ENCODE measurements at places on chromosomes 6 and 20.

GRCh38 chr20:44193801-44194200 lies 6.8 kb upstream of the JPH2 start:
- DNase-seq, result no peak

DNA sequence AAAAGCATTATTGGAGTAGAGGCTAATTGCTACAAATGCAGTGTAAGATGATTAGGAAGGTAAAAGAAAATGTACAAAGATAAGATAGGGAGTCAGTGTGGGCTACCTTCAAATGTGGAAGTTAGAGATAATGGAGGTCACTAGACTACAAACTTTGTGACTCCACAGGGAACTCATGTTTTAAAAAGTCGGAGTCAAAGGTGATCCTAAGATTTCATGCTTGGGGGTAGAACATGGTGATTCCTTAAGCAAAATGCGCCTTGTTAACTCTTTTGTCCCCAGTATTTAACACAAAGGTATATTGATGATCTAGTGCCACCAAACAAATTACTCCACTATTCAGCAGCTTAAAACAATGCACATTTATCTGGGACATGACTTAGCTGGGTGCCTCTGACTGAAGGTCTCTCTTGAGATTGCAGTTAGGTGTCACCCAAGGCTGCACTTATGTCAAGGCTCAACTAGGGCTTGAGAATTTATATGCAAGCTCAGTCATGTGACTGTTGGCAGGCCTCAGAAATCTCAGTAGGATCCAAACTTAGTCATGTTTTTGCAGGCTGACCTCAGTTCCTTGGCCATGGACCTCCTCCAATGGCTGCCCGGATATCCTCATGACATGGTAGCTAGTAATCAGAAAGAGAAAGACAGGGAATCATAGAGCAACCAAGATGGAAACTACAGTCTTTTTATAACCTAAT lies 11.4 kb upstream of the SNX9 start:
- no peak for DNase-seq

GRCh38 chr6:38261626-38262025 lies 378.1 kb downstream of the BTBD9 start:
- DNase-seq, result no peak

GRCh38 chr6:24340998-24341938 lies 16.6 kb downstream of the DCDC2 start:
- DNase-seq, result no peak

DNA sequence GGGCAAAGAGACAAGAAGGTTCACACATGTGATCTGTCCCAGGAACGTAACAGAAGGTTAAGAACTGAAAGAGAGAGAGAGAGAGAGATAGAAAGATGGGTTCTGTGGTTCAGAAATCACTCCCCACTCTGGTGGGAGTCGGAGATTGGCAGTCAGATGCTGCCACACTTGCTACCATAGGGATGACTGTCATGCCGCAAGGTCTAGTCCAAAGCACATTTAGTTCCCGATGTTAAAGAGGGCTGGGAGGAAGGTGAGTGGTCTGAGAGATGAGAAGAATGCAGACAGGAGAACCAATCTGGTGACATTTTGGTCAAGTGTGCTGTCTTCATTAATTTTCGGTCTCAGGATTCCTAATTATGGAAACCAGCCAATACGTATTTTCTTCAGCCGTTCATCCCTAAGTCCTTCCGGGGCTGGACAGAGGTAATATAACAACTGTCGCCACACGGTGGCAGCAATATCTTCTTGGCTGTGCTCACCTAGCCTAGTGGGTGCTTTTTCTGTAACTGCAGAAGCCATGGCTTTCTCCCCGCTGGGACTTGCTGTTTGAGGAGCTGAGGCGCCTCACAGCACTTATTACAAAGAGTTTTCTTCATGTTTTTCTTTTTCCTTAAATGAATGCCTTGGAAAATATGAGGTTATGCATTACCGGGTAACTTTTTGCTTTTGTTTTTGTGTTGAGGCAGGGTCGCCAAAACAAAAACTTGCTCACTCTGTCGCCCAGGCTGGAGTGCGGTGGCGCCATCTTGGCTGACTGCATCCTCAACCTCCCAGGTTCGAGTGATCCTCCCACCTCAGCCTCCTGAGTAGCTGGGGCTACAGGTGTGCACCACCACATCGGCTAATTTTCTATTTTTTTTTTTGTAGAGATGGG lies 46.0 kb downstream of the SLC35D3 start:
- DNase-seq, result peak; percentile 29

- peak; percentile 91 for DNase-seq
Measured at GRCh38 chr6:159106627-159107241, 61.9 kb upstream of the TAGAP start.

GRCh38 chr6:132515386-132515785 lies 2.5 kb upstream of the STX7 start:
- no peak for DNase-seq

DNA sequence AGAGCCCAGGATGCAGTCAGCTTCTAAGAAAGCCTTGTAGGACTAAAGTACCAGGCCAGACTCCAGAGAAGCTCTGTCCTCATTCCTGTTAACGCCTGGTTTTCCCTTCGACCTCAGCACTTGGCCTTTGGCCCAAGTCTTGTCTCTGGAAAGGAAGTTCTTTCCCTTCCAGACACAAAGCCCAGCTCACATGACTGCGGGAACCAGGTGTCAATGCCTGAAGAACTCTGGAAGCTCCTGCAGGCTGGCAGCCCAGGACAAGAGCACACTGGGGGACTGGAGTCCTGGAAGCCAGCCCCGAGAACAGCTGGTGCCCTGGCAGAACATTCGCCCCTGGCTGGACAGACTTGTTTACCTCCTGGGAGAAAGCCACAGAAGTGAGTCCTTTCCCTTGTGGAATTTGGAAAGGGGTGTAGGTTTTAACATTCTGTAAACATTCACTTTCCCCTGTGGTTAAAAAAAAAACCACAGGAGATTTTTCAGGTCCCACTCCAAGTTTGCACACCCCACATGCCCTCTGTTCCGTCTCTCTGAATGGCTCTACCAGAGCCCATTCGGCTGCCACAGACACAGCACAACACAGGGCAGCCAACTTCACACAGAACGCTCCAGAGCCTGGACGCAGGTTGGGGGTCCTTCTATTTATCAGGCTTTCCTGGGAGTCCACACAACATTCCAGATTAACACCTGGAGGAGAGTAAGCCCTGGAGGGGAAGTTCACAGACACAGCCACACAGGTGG lies 18.1 kb downstream of the ACSS1 start:
- DNase-seq, result no peak

GRCh38 chr20:5859608-5860007 lies 90.7 kb downstream of the TRMT6 start:
- DNase-seq, result no peak

- no peak for DNase-seq
Measured at GRCh38 chr6:33583591-33584155, 3.6 kb upstream of the BAK1 start.

DNA sequence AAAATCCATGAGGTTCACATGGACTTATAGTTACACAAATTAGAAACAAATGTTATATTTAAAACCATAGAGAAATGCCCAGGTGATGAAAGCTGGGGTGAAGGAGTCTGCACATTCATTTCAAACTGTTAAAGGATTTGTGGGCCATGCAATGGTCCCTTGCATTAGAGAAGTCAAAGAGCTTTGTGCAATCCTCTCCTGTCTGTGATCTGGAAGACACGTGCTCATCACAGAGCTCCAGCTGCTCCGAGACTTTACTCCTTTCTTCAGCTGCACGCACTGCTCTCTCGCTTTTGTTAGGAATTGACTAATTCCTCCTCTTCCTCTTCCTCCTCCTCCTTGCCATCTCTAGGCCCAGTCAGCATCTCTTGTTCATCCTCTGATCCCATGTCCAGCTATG lies 4.1 kb upstream of the AIF1 start:
- no peak for DNase-seq

DNA sequence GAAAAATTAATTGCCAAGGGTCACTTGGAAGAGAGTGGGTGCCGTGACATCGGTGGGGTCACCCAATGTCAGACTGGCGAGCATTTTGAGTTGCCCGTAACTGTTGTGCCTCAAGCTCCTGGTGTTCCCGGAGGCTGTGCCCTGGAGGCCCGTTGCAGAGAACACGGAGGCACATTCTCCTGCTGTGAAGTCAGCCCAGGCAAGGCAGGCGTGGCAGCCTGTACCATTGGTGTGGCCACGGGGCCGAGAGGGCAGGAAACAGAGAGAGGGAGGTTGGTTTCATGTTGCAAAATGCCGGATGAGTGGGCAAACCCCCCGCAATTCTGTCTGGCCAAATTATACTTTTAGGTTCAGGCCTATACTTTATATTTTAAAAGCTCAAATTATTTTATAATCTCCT lies 81.2 kb downstream of the THBS2 start:
- DNase-seq, result no peak
